Right ventricle myocardium inferior (tissue), 1 donor: ENCODE measurements at places on chromosomes 2 and 18. TPM values are rescaled to one million over a fixed set of nuclear protein-coding genes. Genes with fewer than 3 reads are reported as not detected.

Gene POTEI
- total RNA-seq, result not detected

Gene FBXO48
- total RNA-seq, result 1.1 TPM

Gene CPS1
- 3.0 TPM for total RNA-seq

Gene PDCD1
- total RNA-seq, result 1.2 TPM

Gene TYMS
- total RNA-seq, result 6.0 TPM

Gene KCNG2
- total RNA-seq, result not detected

Gene LRP1B
- total RNA-seq, result not detected

Gene IKZF2
- total RNA-seq, result 4.7 TPM

Gene APLF
- total RNA-seq, result 3.8 TPM

Gene ANXA4
- 27.5 TPM for total RNA-seq

GRCh38 chr2:1678609-1679008 lies 65.7 kb downstream of the PXDN start:
- DNase-seq, result no peak

DNA sequence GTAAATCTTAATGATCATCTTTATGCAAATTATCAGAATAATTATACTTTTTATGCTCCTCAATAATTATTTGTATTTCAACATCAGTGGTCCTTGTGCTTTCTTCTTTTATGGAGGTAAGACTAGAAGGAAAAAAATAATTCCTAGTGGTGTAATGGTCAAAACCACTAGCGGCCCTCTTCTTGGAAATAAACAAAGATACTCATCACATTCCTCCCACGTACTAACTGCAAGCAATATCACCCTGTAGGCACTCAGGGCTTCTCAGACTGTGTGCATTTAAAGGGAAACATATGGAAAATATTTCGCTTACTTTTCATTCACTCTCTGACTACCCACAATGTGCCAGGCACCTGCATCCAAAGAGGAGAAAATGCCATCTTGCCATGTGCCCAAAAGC lies 263.7 kb downstream of the DOK6 start:
- DNase-seq, result no peak

DNA sequence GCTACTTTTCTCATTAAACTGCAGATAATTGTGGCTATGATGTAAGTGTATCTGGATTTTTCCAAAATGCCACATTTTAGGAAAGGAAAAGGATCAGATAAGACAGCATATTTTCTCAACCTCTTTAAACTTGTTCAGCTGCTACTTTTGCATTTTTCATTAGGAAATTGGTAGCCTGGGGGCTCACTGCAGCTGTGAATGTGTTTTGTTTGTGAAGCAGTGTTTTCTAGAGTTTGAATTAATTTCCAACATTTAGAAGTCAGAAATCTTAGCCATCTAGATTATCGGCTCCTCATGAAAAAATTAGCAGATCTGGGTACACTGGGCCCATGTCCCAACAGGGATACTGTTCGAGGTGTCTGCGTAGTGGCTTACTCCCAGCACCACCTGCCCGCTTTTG lies 56.3 kb upstream of the ZDBF2 start:
- no peak for DNase-seq

DNA sequence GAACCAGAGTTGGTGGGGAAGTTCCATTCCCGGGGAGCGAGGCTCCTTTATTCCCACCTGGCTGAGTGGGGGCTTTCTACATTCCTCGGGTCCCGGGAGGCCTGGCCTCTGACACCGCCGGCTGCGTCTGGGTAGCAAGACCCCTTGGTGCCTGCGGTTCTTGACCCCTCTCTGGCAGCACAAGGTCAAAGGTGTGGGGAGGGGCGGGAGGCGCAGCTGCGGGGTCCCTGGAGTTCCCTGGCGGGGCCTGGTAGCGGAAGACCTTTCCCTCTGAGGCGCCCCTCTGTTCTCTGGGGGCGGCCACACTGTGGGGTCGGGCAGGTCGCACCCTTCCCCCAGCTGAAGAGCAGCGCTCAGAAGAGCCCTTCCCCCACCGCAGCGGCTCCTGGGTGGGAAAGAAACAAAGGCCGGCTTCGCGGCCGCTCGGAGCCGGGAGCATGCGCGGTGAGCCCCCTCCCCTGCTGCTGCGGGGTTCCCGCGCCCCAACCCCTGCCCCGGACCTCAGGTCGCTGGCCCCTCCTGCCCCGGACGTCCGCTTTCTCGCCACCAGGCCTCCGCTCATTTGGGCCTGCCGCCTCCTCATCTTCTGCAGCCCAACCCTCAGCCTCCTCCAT lies 146.3 kb downstream of the ANKRD44 start:
- no peak for DNase-seq

DNA sequence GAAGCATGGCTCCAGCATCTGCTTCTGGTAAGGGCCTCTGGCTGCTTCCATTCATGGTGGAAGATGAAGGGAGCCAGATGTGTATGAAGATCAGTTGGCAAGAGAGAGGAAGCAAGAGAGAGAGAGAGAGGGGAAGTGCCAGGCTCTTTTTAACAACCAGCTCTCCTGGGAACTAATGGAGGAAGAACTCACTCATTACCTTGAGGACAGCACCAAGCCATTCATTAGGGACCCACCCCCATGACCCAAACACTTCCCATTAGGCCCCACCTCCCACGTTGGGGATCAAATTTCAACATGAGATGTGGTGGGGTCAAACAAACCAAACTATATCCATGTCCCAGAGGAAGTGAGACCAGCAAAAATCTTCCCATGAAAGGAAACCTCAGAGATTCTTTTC lies 124.8 kb upstream of the SIX2 start:
- no peak for DNase-seq

- no peak for DNase-seq
Measured at GRCh38 chr18:51273437-51273836, 76.0 kb upstream of the MEX3C start.

DNA sequence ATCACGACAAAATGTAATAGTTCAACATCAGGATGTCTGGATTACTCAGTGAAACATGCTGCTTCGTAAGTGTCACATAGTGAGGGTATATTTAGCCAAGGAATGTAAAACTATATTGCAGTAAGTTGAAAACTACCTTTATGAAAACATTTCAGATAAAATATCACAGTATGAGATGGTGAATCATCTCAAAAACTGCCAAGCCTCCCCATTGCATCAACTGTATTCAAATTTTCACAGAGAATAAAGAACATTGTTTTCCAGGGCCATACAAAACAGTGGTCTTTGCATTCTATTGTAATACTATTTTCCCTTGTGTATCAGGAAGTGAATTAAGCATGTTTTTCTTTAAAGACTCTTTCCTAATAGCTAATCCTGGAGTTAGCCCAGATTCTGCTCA lies 47.6 kb upstream of the MSTN start:
- no peak for DNase-seq

DNA sequence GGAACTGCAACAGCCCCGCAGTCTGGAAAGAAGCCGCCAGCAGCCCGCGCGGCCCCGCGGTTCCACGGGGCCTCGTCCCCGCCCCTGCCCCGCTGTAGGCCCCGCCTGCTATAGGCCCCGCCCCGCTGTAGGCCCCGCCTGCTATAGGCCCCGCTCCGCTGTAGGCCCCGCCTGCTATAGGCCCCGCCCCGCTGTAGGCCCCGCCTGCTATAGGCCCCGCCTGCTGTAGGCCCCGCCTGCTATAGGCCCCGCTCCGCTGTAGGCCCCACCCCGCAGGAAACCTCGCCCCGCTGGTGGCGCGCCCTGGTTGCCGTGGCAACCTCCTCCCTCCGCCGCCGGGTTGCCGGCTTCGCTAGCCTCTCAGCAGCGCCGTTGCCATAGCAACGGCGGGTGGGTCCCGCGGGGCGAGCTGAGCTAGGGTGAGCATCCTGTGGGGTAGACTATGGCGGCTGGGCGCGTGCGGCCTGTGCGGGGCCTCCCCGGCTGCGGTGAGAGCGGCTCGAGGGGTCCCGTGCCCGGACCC lies 12.2 kb upstream of the KIF1A start:
- DNase-seq, result peak; percentile 92

GRCh38 chr2:151853070-151853758 lies 25.0 kb upstream of the ARL5A start:
- DNase-seq, result no peak

DNA sequence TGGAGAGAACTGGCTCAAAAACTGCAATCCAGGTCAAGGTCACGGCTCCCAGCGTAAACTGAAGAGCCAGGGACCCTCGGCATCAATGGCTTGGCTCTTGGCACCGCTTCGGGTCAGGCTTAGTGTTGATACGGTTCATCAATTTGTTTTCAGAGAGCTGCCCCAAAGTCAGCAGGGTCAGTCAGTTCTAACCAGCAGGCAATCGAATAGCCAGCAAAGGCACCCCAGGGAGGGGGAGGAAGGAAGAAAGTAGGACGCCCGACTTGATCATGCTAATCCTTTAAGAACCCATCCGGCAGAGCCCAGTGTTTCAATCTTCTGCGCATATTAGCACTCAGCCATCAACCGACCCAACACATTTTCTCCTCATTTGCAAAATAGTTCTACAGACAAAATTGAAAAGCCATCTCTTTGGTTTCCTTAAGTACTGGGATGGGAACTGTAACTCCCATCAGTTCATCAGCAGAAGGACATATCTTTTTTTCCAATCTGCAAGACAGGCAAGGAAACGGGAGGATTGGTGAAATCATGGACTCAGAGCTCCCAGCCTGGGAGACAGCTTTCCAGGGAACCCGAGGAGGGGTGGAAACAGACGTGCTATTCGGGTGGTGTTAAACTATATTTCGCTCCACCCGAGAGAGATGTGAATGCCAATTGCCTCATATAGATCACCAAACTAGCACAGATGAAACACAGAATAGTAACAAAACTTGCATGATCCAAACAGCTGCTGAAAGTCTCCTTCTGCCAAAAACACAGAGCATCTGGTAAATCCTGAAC lies 40.7 kb upstream of the CABLES1 start:
- peak; percentile 61 for DNase-seq

DNA sequence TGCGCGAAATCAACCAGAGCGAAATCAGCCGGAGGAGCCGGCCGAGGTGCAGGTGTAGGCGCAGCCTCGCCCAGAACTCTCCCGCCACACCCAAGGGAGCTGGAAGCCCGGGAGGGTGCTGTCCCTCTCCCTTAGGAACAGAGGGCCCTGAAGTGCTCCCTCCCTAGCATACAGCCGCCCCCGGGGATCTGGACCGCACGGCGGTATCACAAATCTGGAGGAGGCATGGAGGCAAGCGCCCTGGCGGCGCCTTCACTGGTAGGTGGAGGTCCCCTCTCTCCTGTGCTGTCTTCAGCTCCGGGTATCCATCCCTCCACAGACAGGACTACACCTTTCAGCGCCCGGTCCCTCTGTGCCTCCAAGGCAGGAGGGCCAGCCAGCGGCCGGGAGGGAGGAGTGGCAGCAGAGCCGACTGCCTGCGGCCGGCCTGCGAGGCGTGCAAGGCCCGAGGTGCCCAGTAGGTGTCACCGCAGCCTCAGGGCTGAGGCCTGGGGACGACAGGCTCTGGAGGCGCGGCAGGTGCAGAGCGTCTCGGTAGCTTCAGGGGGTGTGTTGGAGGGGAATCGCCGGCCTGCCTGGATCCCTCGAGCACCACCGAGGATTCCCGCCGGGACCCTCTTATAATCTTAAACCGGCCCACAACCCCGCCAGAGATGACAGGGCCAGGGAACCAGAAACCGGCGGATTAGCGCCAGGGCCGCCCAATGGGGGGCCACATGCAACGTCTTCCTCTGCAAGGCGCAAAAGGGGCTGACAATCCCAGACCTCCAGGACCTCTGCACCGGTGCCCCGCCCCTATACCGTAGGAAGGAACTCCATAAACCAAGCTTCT lies 2.8 kb downstream of the IHH start:
- peak; percentile 88 for DNase-seq

GRCh38 chr18:8290435-8290834 lies 318.8 kb upstream of the RAB12 start:
- DNase-seq, result no peak

- no peak for DNase-seq
Measured at GRCh38 chr18:79570266-79571201, 109.1 kb upstream of the CTDP1 start.

DNA sequence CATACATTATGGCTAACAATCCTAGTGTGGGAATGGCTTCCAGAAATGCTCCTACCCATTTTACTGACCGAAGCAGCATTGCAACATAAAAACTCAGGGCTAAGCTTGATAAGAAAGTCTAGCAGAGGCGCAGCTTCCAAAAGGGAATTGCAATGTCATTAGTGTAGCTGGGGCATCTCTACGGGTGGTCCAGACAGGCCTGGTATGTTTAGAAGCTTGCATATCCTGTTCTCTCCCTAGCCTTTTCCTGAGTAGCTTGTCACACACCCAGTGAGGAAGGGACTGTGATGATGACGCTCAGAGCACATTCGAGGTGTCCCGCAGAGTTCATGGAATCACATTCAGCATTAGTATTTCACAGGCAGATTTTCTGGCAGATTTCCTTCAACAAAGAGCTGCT lies 38.0 kb upstream of the COL5A2 start:
- no peak for DNase-seq

- DNase-seq, result no peak
Measured at GRCh38 chr2:75311521-75311920, 112.2 kb upstream of the TACR1 start.

DNA sequence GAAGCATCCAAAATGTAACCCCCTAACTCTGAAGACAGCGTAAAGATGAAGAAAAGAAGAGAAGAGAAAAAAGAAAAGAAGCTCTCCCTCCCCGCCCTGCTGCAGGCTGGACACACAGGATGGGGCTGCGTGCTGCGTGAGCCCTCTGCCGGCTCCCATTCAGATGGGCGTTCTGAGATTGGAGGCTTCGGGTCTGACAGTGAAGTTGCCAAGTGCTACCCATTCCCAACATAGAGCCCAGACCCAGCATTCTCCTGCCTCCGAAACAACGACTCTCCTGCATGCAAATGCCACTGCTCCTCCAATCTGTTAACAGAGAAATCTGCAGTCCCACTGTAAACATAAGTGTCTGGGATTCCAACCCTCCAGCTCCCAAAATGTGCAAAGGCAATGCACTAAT lies 234.9 kb downstream of the BCL11A start:
- DNase-seq, result no peak

DNA sequence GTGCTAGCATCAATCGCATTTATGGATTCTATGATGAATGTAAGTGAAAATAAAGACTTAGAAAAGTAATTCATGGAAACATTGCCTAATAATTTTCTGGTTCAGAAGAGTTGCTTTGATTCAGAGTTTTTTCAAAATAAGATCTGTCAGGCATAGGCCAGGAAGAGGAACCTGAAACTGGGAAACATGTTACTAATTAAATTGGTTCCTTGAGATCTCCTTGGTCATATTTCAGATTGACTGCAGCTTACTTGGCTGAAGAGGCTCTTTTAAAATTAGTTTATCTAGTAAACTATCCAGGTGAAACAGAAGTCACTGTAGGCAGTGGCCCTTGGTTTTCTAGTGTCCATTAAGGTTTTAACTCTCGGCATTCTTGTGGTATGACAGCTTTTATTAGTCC lies 27.4 kb downstream of the PPP1CB start:
- no peak for DNase-seq

DNA sequence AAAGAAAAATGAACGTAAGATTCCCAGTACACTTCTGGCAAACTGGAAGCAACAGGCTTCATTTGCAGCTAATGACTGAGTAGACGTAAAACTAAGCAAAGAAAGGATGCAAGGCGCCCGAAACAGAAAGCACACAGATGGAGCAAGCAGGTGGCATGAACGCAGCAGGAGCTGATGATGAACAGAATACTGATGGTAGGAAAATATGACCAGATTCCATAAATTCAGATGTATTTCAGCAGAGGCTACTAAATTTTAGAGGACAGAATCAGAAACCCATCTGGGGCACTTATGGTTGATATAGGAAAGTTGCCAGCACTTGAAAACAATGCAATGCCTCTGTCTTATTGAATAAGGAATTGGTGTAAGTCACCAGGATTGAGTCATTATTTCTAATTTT lies 658.7 kb upstream of the LINC00305 start:
- DNase-seq, result no peak

- DNase-seq, result no peak
Measured at GRCh38 chr2:110770404-110770958, 38.1 kb downstream of the ACOXL start.

- no peak for DNase-seq
Measured at GRCh38 chr2:120626566-120626965, 109.1 kb upstream of the GLI2 start.
